ENCODE measurements at places on chromosomes 5 and 9.
A peak's percentile ranks its signal among the peaks of the same experiment; 100 is the strongest.

DNA sequence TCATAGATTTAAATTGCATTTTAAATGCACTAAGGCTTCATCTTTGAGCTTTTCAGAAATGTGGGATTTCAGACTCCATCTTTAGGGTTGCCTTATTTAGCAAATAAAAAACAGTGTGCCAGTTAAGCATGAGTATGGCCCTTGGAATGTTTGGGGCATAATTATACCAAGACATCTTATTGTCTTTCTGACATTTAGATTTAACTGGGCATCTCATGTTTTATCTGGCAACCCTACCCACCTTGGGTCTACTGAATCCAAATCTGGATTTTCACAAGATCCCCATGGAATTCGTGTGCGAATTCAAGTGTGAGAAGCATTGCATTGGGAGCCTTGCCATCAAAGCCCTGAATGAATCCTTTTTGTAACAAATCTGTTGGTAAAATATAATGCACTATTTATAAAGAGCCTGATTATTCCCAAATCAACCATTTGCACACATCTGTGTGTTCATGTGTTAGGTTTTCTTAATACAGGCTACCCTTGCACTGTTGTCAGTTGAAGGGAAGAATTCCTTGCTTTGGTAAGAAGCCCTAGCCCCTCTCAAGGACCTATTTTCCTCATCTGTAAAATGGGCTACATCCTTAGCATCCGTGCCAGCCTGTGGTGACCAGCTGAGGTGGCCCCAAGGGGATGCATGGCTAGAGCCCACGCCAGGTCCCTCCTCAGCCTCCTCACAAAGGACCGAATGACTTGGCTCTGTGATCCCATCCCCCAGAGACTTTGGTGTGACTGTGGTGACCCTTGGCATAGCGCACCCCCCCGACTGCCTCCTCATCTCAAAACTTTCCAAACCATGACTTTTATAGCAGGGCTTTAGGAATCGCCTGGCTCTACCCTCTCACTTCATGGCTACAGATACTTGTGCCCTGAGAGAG is 8.1 kb downstream of the GSN start:
- no peak for DNase-seq

GRCh38 chr5:16418471-16418922 is 47.1 kb downstream of the ZNF622 start:
- DNase-seq: no peak

- DNase-seq: no peak
Measured at GRCh38 chr5:155258161-155258560, 244.6 kb downstream of the KIF4B start.

DNA sequence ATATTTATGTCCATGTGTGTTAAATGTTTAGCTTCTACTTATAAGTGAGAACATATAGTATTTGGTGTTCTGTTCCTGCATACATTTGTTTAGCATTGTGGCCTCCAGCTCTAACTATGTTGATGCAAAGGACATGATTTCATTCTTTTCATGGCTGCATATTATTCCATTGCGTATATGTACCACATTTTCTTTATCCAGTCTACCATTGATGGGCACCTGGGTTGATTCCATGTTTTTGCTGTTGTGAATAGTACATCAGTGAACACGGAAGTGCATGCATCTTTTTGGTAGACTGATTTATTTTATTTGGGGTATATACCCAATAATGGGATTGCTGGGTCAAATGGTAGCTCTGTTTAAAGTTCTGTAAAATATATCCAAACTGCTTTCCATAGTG is 359.0 kb downstream of the SLCO4C1 start:
- no peak for DNase-seq

DNA sequence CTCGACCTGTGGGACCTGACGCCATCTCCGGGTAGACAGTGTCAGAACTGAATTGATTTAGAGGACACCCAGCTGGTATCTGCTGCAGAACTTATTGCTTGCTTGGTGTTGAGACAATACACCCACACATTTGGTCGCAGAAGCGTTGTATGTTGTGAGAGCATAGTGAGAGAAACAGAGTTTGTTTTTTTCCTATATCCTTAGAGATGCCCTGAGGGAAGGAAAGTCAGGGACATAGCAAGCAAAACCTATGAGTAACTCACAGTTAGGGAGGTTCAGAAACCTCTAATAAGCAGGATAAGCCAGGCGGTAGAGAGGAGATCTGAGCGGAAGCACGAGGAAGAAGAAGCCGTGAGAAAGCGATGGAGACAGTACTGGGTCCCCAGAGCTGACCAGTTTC is 59.8 kb downstream of the PTCD2 start:
- DNase-seq: no peak

DNA sequence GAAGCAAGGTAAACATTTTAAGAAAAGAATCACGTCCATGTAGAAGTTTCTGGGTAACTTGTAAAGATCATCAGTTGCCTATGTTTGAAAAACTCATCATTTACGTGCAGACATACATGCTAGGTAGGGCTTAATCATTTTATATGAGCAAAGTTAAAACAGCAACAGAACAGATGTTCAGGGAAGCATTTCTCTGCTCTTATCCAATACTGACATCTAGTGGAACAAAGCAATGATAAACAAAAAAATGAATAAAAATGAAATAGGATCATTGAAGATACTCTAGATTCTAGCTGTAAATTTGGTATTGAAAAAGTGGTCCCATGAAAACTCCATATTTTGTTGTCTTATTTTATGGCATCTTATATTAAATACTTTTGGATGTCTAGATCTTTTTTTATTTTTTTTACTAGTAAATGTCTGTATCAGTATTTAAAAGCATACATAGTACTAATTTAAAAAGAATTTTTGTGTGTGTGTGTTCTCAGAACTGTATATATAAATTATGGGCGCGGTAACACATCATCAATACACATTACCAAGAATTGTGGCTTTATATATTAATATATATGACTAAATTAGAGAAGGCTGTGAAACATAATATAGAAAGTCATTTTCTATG is 1050.2 kb downstream of the CDH12 start:
- peak; percentile 64 for DNase-seq

DNA sequence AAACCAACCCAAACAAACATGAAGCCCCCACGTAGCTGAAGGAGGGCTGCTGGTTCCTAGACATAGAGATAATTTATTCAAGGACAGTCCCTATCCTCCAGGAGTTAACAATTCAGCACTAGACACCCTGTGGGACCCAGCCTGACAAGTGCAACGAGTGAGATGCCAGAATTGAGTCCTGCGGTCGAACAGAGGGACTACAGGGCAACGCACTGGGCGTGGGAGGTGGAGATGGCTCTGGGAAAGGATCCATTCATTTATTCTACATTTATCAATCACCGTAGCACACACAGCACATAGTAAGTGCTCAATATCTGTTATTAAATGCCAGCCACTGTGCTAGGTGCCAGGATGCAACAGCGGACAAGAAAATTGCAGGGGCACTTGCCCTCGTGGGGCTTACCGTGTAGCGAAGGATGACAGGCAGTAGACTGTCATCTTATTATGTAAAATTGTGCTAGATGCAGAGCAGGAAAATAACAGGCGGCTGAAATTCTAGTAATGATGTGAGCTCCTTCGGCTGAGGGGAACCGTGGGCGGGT is 855 bp upstream of the ARHGAP26 start:
- DNase-seq: no peak

- DNase-seq: no peak
Measured at GRCh38 chr5:167725741-167726140, 565.7 kb upstream of the WWC1 start.

DNA sequence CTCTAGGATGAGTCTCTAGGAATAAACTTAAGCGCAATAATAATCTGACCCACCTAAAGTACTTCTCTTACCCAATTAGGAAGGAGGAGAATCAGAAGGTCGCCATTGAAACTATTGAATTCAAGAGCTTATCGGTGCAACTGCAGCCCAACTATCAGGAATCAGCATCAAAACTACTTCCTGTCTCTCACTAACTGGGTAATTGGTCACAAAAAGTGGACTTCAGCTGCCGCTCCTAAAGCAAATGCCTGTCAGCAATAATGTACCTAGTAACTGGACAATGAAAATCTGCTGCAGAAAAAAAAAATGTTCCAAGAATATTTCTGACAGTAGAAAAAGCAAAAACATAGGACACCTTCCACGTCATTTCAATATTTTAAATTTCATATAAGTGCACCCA is 3.3 kb downstream of the OR1L8 start:
- no peak for DNase-seq

DNA sequence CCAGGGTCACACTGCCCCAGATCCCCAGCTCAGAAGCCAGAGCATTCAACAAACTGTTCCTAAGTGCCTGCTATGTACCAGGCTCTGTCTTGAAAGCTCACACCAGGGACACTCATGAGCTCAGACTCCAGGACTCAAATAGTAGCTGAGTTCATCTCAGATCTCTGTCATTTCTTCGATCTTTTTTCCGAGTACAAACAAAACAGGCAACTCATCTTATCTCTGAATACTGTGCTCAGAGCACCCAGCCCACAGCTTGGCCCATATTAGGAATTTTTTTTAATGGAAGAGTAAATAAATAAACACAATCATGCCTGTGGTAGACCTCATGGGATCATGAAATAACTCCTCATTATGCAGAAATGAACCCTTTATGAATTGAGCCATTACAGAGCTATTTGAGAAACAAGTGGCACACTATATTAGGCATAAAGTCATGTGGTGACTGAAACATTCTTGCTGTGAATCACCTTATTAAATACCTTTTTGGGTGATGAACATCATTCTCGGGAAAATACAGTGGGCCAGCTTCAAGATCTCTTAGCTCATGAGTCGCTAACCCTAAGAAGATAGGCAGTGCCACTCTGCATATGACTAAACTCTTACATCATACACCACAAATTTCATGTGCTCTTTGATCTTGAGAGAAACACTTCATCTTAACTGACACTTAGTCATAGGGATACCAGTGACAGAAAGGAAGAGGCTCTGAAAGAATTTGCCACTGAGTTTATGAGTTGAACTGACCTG is 9.9 kb downstream of the SH3RF2 start:
- DNase-seq: peak; percentile 33

DNA sequence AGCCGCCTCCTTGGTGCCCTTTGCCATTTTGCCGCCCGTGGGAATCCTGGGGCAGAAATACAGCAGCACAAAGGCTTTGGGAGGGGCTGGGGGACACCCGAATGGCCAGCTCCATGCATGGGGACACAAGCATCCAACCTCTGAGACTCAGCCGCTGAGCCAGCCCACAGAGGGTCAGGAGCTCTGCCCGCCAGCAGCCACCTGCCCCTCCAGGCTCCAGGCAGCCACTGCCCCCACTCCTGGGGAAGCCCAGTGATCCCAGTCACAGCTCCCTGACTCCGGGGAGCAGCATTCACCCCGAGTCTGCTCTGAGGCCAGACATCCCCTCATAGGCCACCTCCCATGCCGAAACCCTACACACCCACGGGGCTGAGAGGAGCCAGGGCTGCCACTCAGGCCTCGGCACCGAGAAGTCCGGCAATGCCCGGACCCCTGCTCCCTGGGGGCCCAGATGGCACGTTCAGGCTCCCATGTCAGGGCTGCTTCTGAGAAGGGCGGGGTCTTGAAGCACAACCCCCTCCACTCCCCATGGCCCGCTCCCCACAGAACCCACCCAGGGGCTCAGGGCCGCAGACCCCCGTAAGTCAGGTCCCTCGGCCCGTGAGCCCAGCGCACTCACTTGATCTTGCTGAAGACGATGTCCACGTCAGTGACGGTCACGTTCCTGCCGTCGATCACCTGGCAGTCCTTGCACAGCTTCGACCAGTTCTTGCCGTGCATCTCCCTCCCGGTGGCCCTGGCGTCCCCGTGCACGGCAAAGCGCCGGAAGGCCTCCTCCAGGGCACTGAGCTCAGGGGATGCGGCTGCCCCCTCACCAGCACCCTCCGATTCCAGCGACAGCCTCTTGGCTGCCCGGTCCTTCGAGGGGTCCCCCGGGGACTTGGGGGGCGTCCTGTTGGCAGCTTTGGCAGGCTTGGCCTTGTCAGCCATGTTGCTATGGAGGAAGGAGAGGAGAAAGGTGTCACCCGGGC is 15.7 kb downstream of the TPPP start:
- DNase-seq: no peak

DNA sequence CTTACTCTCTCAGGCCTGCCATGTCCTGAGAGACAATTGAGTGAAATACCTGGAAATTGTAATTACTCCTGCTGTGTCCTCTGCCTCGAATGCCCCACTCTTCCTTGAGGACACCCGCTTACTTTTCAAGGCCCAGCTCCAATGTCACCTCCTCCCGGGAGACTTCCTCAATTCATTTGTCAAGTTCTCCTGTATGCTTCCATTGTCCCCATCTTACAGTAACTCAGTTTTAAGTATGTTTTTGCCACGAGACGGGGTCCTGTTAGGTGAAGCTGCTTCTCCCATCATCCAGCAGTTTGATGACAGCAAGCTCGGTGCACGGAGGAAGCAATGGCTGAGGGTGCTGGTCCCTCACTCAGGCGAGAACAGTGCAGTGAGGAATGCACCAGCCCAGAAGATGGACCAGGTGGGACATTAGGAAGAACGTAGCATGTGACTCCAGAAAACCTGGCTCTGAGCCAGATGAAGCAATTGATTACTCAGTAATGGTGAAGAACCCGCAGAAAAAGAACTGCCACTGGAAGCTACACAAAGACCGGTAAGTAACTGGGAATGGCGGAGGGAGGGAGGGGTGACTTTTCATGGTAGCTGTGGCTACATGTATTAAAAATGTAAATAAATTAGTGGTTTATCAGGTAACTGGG is 274.8 kb downstream of the DENND1A start:
- DNase-seq: no peak

DNA sequence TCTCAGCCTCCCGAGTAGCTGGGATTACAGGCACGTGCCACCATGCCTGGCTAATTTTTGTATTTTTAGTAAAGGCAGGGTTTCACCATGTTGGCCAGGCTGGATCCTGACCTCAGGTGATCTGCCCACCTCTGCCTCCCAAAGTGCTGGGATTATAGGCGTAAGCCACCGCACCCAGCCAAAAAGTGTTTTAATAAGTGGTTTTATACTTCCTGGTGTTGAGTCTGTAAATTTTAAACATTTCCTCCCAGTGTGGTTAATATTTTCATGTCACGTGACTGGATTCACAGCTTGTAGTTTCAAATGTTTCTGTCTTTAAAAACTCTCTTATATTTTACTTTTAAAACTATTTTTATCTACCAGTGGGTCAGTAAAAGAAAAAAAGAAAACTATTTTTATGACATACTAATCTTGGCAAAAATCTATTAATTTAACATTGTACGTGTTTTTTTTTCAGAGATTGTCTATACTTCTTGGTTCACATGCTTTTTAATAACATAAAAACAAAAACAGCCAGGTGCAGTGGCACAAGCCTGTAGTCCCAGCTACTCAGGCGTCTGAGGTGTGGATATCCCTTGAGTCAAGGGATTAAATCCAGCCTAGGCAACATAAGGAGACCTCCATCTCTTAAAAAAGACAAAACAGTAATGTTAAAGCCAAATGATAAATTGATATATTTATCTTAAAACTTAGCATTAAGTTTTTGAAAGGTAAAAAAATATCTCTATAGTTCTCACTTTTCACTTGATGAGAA is 117.1 kb downstream of the DMXL1 start:
- no peak for DNase-seq

DNA sequence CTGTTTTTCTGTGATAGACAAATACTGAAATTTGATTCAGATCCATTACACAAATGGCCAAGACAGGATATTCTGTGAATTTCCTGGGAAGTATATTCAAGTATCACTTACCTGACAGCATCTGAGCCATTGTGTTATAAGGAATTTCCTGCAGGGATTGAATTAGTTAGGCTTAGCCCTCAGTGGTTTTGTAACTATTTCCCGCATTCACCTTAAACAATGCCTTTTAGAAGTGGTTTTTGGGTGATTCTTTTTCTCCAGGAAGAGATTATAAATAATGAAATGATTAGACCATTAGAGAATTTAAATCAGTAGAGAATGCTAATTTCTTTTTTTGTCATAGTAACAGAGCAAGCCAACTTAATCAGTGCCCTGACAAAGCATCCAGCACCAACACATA is 30.6 kb downstream of the ITGA1 start:
- DNase-seq: no peak

Data from fibroblast of pulmonary artery (primary cell).